NCI-H2107 (cell line): ENCODE measurements at places on chromosomes 3 and 15.
A peak's percentile ranks its signal among the peaks of the same experiment; 100 is the strongest.

DNA sequence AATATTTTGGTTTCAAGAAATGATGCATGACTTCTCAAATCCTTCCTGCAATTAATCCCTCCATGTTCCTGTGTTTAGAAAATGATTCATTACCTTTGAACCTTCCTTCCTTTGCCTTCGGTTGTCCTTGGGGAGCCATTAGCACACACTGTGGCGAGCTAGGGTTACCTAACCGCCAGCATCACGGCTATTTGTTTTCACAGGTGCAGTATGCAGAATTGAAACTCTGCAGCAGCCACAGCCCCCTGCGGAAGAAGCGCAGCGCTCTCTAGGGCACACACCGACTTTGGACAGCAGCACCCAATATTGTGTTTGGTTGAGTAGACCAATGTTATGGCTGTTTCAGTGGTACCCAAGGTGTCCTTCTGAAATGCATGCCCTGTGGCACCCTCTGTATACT is 247.4 kb downstream of the MCTP2 start:
- peak; percentile 19 for DNase-seq

DNA sequence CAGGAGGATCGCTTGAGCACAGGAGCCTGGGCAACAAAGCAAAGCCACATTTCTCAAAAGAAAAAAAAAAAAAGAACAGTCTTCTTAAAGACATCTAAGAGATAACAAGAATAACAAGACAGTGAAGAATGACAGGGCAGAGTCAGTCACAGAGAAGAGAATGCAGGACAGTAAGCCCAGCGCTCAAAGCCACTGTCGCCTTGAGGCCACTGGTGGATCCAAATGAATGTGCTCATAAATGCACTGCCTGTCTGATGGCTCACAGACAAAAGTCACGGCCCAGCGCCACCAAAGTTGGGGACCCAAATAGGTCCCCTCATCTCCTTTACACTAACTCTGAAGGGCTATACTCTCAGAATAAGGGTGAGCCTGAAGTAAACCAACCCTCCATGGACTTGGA is 52.3 kb downstream of the FAM174B start:
- no peak for DNase-seq

- peak; percentile 40 for DNase-seq
Observed at GRCh38 chr3:157130467-157131251, 29.3 kb downstream of the CCNL1 start.

DNA sequence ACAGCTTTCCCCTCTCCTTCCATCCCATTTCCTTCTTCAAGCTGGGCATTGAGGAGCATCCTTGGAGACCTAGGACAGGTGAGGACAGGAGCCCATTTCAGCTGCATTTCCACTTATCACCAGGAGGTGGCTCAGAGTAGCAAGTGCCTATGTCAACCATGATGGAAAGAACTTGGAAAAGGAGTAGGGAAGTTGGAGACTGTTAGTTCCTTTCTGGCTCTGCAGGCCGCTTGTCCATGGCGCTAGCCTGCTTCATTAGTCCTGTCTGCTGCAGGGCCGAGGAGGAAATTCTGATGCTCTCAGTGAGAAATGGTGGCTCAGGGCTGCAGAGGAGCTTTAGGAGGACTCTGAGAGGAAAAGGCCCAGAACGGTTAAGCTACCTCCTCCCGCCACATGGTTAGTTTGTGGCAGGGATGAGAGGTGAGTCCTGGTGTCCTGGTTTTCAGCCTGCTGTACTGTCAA is 7.0 kb upstream of the CD276 start:
- no peak for DNase-seq

GRCh38 chr3:185207481-185207880 is 46.4 kb downstream of the EHHADH start:
- no peak for DNase-seq

GRCh38 chr15:91609966-91610365 is 243.5 kb upstream of the SLCO3A1 start:
- DNase-seq, result no peak

DNA sequence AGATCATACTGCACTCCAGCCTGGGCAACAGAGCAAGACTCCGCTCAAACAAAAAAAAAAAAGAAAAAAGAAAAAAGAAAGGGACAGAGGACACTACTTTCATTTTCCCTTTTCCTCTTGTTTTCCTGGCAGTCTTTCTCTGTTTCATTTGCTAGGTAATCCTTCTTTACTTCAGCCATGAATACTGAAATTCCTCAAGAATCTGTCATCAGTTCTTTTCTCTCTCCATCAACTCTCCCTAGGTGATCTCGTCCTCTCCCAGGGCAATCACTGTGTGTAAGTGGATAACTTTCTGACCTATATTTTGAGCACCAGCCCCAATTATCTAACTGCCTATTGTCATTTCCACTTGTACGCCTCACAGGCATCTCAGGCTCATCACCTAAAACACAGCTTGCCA is 51.5 kb downstream of the TTC23 start:
- DNase-seq, result no peak

DNA sequence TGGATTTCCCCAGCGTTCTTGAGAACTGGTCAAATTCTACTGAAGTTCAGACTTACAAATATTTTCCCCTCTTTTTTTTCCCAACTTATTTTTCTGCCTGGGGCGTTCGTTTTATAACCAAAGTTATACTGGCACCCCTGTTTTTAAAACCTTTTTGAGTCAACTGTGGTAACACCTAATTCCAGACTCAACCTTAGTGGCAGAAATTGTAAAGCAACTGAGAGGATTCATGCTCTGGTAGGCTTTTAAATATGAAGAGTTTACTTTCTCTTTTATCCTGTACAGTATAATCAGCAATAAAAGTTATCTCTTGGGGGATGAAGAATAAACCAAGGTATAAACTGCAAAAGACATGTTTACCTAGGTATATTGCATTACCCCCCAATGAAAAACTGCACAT is 2.3 kb downstream of the IL5RA start:
- no peak for DNase-seq

DNA sequence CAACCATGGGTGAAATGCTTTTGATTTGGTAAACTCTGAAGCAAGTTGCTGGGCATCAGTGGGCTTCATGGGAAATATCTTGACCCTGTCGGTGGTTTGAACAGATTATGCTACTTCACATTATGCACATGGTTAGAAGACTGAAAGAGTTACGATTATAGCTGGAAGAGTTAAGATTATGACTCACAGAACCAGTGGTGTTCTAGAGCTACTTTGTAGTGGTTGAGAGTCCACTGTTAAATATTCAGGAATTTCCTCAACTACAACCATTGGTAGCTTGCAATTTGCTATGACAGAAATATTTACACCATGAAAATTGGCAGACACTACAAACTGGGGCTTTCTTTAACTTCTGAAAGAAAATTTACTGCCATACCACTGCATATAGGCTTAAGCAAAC is 99.3 kb downstream of the GADL1 start:
- no peak for DNase-seq

GRCh38 chr3:156353563-156353962 is 201.4 kb downstream of the SSR3 start:
- no peak for DNase-seq

DNA sequence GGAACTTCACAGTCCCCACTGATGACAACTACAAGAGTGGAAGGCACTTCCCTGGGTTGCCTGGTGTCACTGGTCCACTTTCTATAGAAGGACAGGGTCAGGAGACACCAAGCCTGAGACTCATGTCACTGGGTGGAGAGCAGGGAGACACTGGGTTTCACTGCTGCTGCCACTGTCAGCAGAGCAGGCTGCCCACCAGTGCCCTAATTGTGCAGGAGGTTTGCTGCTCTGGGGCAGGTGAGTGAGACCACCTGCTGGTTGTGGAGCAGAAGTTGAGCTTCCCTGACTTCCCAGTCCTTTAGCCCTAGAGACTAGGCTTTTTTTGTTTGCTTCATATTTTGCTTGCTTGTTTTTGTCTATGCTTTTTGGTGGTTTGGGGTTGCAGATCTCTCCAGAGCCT is 528.4 kb upstream of the RGMA start:
- DNase-seq, result no peak

DNA sequence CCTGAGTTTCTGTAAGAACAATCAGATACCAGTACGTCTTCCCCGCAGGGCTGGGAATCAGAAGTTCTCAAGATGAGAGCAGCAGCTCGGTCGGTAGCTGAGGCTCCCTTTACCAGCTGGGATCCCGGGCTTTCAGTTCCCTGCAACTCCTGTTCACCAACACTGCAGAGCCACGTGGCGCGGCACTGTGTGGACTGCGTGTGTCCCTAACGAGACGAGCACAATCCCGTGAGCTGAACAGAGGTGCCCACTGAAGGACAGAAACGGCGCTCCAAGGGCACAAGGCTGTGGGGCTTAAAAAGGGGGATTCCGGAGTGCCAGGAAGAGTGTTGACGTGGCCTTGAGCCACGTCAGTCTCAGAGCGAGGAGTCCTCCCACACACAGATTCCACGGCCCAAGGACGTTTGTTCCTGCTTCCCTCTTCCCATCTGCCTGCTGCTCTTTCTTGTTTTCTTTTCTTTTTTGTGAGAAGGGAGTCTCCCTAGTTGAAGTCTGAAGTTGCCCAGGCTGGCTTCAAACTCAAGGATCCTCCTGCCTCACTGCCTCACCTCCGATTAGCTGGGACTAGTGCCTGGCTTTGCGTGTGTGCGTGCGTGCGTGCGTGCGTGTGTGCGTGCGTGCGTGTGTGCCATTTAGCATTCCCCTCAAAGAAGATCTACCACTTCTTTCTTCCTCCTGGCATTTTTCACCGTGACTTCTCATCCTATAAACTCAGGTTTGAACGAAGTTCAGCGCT is 37.1 kb upstream of the RPL35A start:
- DNase-seq, result no peak

DNA sequence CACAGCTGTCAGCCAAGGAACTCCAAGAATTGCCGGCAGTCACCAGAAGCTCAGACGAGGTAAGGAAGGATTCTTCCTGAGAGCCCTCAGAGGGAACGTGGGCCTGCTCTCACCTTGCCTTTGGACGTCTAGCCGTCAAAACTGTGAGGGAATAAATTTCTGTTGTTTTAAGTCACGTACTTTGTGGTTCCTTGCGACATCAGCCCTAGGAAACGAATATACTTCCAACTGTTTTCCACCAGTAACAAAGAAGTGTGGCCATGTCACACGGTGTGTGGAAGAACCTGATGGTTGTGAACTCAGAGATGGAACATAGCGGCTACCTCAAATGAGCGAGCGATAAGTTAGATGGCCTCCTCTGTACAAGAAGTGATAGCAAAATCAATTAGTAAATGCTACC is 41.0 kb upstream of the B3GNT5 start:
- DNase-seq, result no peak

- DNase-seq, result no peak
Observed at GRCh38 chr3:170622369-170623159, 36.7 kb upstream of the SLC7A14 start.

GRCh38 chr3:133937756-133938601 is 42.3 kb upstream of the RAB6B start:
- no peak for DNase-seq

GRCh38 chr3:9422712-9423424 is 25.5 kb downstream of the SETD5 start:
- DNase-seq, result peak; percentile 50

GRCh38 chr3:143831994-143832393 is 16.3 kb downstream of the SLC9A9 start:
- no peak for DNase-seq

DNA sequence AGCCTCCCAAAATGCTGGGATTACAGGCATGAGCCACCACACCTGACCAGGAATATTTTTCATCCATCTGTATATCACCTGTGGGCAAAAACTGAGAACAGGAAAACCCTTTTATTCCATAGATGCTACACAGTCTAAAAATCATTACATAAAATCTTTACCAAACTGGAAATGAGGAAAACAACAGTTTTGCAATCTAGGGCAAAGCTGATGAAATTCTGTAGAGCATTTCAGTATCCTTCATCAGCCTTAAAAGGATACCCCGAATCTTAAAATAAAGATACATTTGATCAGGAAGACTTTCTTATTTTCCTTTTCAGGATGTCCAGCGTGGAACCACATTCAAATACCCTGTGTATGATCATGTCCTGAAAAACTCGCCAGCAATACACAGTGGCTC is 7.1 kb downstream of the SIAH2 start:
- DNase-seq, result no peak

DNA sequence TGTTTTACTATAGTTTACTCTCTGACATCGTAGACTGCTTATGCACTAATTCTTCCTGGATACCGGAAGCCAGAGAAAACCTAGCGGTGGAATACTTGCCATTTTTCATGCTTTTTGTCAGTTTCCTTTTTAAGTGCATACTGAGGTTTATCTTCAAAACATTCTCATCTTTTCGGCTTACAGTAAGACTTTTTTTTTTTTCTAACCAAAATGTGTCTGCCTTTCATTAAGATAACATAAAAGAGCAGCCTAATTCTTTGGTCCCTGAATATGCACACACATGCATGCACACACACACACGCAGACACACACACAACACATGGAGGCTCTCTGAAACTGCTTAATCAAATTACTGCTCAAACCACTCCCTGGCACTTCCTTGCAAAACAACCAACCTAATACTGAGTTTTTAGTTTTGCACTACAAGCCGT is 1.3 kb downstream of the ZNF445 start:
- no peak for DNase-seq

DNA sequence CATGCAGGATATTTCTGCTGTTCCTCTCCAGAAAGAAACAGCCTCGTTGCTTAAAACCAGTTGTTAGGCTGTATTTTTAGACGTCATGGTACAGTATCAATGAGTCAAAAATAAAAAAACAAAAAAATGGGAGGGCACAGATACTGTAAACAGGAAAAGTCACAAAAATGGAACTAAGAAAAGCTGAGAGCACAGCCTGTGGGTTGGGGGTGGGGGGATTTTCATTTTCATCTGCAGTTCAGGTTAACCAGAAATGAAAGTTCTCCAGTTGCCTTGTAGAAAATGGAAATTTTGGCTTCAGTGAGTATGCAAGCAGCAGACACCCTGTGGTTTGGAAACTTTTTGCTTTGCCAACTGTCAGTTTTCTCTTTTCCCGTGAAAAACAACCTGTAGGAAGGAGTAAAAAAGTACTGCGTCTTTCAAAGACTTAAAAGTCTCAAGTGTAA is 59.0 kb downstream of the FRMD4B start:
- DNase-seq, result no peak

DNA sequence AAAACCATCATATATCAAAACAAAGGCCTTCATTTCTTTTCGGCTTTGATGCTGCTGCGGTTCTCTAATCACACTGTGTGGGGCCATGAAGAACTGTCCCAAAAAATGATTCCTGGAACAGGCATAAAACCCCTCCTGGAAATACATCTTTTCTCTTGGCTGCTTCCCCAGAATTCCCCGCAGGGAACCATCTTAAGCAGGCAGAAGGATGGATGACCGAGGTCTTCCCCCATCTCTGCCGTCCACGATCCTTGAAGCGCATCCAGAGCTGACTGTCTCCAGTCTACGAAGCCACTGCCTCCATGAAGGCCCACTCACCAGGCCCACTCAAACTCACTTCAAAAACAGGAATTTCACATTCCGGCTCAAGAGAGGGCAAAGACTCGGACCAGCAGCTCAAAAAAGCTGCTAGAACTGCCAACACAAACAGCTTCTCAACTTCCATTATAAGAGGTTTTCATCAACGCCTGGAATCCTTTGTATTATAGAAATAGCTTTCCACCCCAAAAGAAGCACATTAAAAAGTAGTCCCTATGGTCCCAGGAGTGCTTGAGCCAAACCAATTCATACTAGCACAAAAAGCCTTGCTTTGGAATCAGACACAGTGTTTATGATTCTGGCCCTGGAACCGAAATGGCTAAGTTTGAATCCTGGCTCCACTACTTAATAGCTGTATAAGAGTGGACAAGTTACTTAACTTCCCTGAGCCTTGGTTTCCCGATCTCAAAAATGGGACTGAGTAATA is 487.5 kb upstream of the WNT5A start:
- no peak for DNase-seq

- DNase-seq, result no peak
Observed at GRCh38 chr3:142680710-142681109, 43.1 kb upstream of the TRPC1 start.

- no peak for DNase-seq
Observed at GRCh38 chr3:119228373-119229145, 12.1 kb downstream of the B4GALT4 start.
